ENCODE measurements at places on chromosomes 13 and 19. TPM values are rescaled to one million over a fixed set of nuclear protein-coding genes. Genes with fewer than 3 reads are reported as not detected.

The NLRP7 gene
- not detected for total RNA-seq

The NALCN gene
- 63.0 TPM for total RNA-seq

The FSD1 gene
- 51.4 TPM for total RNA-seq

The OR1I1 gene
- total RNA-seq: not detected

The FAM124A gene
- 6.5 TPM for total RNA-seq

The SLC25A41 gene
- total RNA-seq: 0.69 TPM

The POU4F1 gene
- 0.69 TPM for total RNA-seq

The PRSS57 gene
- not detected for total RNA-seq

The TIMM44 gene
- 34.8 TPM for total RNA-seq

The CEACAM8 gene
- not detected for total RNA-seq

The RNF113B gene
- total RNA-seq: not detected

The SMIM24 gene
- 0.46 TPM for total RNA-seq

The SMAD9 gene
- 16.6 TPM for total RNA-seq

The JAK3 gene
- total RNA-seq: 3.5 TPM

The SH2D3A gene
- 8.5 TPM for total RNA-seq

The HTR2A gene
- 16.8 TPM for total RNA-seq

The NHLRC3 gene
- 44.8 TPM for total RNA-seq

The CPAMD8 gene
- 8.5 TPM for total RNA-seq

The ZNF471 gene
- 21.5 TPM for total RNA-seq

The ZNF221 gene
- 20.3 TPM for total RNA-seq

The KLK14 gene
- not detected for total RNA-seq

The RGCC gene
- 27.9 TPM for total RNA-seq

The ACER1 gene
- not detected for total RNA-seq

The CGB5 gene
- not detected for total RNA-seq

The ZNF417 gene
- total RNA-seq: 33.2 TPM

The ING1 gene
- 16.4 TPM for total RNA-seq

The ZNF296 gene
- 0.69 TPM for total RNA-seq

The MTUS2 gene
- 19.4 TPM for total RNA-seq

The PSG5 gene
- total RNA-seq: not detected

The ZNF888 gene
- total RNA-seq: 3.5 TPM

The ATXN8OS gene
- total RNA-seq: 2.1 TPM

The ADGRE3 gene
- not detected for total RNA-seq

The TNFRSF19 gene
- 19.6 TPM for total RNA-seq

The PROSER3 gene
- total RNA-seq: 5.5 TPM

The SULT2A1 gene
- total RNA-seq: not detected

The TSSK6 gene
- 1.2 TPM for total RNA-seq

The FCER2 gene
- 0.46 TPM for total RNA-seq

The CERS4 gene
- total RNA-seq: 55.6 TPM

The IGSF23 gene
- total RNA-seq: not detected

The C13orf42 gene
- 0.23 TPM for total RNA-seq

The MEX3D gene
- 33.9 TPM for total RNA-seq

The ZSCAN4 gene
- total RNA-seq: not detected

The MYH14 gene
- total RNA-seq: 4.4 TPM

The LIM2 gene
- not detected for total RNA-seq

The GRIN3B gene
- 0.69 TPM for total RNA-seq

The LMO7 gene
- 29.3 TPM for total RNA-seq

The OR10H1 gene
- not detected for total RNA-seq

The CYP4F3 gene
- total RNA-seq: 0.23 TPM

The ATP4A gene
- total RNA-seq: not detected

The PTH2 gene
- total RNA-seq: not detected

The ZNF582 gene
- 6.7 TPM for total RNA-seq

The IRF2BP1 gene
- 28.4 TPM for total RNA-seq

The KLK13 gene
- 0.23 TPM for total RNA-seq

The GGACT gene
- 4.4 TPM for total RNA-seq

The SIGLEC7 gene
- 0.46 TPM for total RNA-seq

The TSHZ3 gene
- total RNA-seq: 3.7 TPM

The ZFP82 gene
- total RNA-seq: 53.7 TPM

The C19orf73 gene
- total RNA-seq: 3.2 TPM

The FGF21 gene
- not detected for total RNA-seq

The PLIN5 gene
- 4.6 TPM for total RNA-seq
